Activated CD4-positive, CD25-positive, alpha-beta regulatory T cell (primary cell): ENCODE measurements at places on chromosomes 2 and 18.

- DNase-seq = no peak
Observed at GRCh38 chr2:83054751-83055150, 1404.3 kb downstream of the SUCLG1 start.

DNA sequence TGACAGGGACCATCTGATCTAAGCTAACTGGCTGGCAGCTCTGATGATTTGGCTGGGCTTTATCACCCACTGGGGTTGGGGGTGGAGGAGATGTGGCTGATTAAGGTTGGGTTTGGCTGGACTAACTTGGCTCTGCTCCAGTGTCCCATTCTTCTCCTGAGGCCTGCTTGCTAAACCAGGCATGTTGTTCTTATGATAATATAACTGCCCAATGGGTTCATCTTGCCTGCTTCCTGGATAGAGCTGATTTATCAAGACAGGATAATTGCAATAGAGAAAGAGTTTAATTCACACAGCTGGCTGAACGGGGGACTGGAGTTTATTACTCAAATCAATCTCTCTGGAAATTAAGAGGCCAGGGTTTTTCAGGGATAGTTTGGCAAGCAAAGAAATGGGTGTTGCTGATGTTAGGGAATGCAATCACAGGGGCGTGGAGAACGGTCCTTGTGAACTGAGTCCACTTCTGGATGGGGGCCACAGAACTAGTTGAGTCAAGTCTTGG lies 150.4 kb downstream of the PTH2R start:
- DNase-seq = no peak

GRCh38 chr2:147945660-147946059 lies 74.9 kb downstream of the ORC4 start:
- DNase-seq = no peak

DNA sequence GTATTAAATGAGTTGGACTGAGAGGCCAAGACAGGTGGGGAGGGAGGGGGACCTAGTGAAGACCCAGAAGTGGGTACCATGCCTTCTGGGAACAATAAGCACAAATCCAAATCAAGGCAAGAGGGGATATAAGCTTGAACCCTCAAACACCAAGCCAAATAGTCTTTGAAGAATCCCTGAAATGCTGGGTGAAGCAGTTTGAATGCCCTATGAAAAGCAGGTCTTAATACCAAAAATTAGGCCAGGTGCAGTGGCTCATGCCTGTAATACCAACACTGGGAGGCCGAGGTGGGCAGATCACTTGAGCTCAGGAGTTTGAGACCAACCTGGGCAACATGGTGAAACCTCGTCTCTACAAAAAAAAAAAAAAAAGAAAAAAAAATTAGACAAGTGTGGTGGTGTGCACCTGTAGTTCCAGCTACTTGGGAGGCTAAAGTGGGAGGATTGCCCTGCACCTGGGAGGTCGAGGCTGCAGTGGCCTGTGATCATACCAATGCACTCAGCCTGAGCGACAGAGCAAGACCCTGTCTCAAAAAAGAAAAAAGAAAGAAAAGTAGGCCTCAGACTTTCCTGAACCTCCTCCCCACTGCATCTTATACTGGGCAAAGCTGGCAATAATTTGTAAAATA lies 3.5 kb downstream of the PCBP1 start:
- DNase-seq = no peak

DNA sequence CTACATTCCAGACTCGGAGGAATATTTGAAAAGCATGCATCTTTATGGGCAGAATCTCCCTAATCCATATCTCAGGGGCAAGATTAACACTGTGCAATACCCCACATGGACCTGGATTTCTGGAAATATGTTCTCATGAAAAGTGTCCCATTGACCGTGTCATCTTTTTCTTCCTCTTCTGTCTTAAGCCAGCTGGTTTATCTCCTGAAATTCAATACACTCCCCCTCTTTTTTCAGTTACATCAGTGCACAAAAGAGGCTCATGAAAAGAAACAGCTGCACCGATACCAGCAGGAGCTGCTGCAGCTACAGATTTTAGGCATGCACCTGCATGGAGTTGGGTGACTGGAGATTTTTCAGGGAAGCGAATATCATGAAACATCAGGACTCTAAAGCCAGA lies 117.2 kb downstream of the SLC4A3 start:
- DNase-seq = no peak

- no peak for DNase-seq
Observed at GRCh38 chr2:140177086-140177485, 1396.9 kb upstream of the NXPH2 start.

DNA sequence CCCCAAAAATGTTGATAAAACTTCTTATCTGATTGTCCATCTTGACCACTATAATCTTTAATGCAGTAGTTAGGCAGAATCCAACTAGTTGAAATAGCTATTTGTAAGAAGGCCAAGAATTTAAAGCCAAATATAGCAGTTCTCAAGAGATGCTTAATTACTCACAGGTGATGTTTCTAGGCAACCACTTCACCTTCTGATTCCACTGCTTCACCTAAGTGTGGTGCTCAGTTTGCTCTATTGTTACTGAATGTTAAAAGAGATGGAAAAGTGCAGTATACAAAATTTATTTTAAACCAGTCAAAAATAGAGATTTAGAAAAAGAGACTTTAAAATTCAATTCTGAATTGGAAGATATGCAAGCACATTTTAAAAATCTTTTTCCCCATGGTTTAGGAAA lies 539.4 kb downstream of the ZNF804A start:
- DNase-seq = no peak

DNA sequence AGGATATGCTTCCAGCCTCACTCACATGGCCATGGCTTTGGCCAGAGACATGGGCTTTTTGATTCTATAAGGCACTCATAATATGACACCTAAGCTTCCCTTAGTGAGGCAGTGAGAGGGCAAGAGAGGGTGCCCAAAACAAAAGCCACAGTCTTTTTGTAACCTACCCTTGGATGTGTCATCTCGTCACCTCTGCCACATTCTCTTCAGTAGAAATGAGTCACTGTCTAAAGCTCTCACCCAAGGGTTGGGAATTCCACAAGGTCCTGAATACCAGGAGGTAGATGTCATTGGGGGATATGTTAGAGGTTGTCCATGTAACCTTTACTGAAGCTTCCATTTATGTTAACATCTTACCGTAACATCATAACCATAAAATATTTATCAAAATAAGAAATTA lies 108.4 kb downstream of the ALMS1 start:
- DNase-seq = no peak

DNA sequence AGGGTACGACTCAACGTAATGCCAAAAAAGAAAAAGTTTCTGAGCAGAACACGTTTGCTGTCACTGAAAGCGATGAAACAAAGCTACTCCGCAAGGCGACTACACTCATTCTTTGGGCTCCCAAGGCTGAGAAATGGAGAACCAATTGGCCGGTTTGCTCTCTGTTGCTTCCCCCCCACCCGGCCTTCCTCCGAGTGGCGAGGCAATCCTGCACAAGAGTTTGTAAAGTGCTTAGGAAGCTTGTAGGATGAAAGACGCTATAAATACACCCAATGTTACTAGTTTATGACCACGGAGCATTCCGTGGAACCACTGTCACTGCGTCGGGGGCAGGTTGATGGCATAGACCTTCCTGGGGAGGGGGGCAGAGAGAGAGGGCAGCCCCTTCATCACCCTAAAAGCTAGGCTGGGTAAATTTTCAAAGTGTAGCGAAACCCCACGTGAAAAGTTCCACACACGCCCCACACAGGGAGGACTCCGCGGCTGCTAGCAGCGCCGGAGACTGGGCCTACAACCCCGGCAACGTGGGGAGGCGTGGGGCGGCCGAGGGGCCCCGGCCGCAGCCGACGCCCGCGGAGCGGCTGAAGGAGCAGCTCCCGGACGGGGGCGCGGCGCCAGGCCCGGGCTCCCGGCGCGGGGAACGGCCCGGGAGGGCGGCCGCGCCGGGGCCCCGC lies 915 bp downstream of the CUL3 start:
- no peak for DNase-seq

- no peak for DNase-seq
Observed at GRCh38 chr2:147913701-147914480, 69.1 kb downstream of the ACVR2A start.

DNA sequence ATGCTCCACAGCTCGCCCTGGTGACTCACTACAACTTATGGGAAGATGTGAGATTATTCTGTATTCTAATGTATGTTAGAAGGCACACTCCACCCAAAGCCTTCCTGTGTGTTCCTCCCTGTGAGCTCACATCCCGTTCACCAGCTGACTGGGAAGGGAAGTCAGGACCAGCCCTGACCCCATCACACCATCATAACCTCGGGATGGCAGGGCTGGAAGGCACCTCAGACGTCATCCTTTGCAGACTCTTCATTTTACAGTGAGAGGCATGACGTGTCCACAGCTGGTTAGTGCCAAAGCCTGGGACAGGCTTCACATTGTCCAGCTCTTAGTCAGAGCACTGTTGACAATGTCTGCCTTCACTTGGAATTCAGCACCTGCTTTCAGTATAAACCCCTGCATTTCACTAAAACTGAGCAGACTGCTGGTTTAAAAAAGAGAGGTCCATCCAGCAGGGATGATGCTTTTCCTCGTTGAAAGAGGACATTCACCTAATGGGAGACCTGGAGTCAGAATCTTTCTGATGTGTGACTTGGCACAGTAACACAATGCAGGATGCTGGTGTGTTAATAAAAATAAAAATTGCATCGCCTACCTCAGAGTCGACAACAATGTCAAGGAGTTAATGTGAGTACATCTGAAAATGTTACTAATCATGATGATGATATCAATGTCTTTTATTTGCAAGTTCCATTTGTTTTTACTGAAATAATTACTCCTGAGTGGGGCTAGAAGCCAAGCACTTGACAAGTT lies 418.0 kb upstream of the TNP1 start:
- no peak for DNase-seq

DNA sequence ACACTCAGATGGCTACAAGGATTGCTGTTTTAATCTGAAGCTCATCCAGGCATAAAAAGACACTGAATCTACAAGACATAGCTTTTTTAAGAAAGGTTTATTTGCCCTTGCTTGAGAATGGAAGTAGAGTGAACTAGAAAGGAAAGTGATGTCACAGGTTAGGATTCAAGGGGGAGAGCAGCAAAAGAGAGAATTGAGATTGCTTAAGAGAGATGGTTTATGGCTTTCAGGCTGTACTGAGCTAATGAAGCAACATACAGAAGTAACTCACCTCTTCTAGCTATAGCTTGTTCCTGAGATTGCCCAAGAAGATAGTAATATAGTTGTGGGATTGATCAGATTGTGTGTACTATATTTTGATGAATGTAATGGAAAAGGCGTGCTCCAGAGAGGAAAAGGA lies 26.1 kb upstream of the ACVR2A start:
- no peak for DNase-seq

DNA sequence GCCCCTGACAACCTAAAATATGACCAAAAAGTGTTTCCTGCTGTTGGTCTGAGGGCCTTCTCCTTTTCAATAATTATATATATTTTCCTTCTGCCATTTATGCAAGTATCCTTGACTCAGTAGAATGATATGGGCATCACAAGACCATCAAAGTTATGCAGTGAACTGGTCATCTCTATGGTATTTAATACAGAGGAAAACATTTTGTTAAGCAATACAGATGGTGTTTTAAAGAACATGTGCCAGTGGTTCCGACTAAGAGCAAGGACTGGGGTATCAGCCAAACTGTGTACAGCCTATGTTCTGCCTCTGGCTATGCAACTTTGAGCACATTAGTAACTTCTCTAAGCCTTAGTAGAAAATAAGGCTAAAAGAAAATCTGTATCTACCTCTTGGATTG lies 179.0 kb downstream of the TRABD2A start:
- no peak for DNase-seq

GRCh38 chr2:237720444-237720843 lies 78.1 kb upstream of the RBM44 start:
- no peak for DNase-seq
